T-helper 2 cell treated with Interferon-gamma antibody and Interleukin-4, amounts not matched to agents 100 ng/mL and 5 ng/mL, for 36 hours (primary cell): ENCODE measurements at places on chromosomes 7 and 10. TPM values are rescaled to one million over a fixed set of nuclear protein-coding genes. Genes with fewer than 3 reads are reported as not detected.

Gene HIPK2
- total RNA-seq, result 19.2 and 20.0 TPM in 2 replicates

Gene PPIF
- total RNA-seq, result 89.0 and 91.0 TPM in 2 replicates

Gene MACROH2A2
- total RNA-seq, result 2.9 and 4.3 TPM in 2 replicates

Gene ACSL5
- 61.0 and 62.7 TPM in 2 replicates for total RNA-seq

Gene ZNF655
- total RNA-seq, result 89.8 and 94.6 TPM in 2 replicates

Gene ZNF789
- 29.5 and 31.0 TPM in 2 replicates for total RNA-seq
